Fibroblast of skin of scalp (primary cell): ENCODE measurements at places on chromosomes 2 and 18.

DNA sequence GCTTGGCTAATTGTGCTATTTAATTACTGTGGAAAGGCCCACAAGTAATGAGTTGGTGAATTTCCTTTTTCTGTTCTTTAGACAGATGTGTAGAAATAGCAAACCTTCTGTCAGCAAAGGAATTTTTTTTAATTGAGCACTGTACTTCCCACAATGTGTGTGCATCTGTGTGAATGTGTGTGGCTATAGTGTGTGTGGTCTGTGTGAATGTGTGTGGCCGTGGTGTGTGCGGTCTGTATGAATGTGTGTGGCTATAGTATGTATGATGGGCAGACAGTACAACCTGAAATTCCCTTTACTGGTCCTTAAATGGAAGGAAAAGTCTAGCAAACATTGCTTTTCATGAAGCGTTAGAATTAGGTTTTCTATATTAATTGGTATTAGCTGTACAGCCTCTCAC is 203.5 kb upstream of the TPO start:
- DNase-seq, result no peak

GRCh38 chr2:75100011-75100800 is 99.1 kb downstream of the TACR1 start:
- DNase-seq, result peak; percentile 80

GRCh38 chr2:28351621-28352020 is 41.0 kb upstream of the FOSL2 start:
- no peak for DNase-seq

GRCh38 chr2:102258386-102259074 is 52.8 kb upstream of the IL1RL1 start:
- DNase-seq, result peak; percentile 98

- DNase-seq, result no peak
Observed at GRCh38 chr18:54794823-54795222, 33.5 kb upstream of the RAB27B start.

DNA sequence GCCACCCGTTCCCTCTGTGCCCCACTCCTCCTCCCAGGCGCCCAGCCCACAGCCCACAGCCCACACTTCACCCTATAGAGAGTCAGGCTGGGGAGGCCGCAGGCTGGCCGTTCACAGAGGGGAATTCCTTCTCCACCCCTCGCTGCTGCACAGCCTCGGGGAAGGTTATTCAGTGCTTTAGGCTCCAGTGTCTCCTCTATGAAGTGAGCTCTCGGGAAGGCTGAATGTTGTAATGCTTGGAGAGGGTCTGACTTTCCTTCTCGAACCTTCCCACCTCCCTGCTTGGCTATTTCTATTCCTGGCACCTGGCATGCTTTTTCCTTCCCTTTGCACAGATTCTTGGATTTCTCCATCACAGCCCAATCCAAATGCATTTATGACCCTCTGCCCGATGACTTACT is 62.5 kb upstream of the SMAD7 start:
- no peak for DNase-seq

DNA sequence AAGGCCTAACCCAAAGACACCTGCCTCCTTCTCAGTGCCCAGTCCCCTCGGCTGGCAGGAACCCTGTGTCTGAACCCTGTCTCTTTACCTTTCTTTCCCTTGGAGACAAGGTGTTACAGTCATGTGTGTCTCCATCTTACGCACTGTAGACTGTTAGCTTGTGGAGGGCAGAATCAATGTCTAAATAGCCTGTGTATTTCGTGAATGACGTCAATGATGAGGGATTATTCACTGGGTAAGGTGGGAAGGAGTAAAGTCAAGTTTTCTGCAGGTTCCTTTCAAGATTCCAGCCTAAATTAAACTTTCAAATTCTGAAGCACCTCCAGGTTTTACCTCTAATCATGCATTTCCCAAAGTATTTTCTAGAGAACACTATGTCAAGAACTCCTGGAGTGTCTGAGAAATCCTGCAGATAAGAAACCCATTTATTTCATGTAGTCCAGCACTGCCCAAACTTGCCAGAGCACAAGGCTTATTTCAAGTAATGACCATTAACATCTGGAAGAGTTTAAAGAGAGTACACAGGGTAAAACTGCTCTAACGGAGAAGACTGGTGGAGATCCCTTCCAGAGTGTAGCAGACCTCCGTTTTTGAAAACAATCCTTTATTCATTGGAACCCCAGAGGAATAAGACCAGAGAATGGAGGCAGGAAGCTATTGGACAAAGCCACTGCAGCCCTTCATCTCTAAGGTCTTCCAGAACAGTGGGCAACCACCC is 72.8 kb downstream of the KCNF1 start:
- DNase-seq, result no peak

DNA sequence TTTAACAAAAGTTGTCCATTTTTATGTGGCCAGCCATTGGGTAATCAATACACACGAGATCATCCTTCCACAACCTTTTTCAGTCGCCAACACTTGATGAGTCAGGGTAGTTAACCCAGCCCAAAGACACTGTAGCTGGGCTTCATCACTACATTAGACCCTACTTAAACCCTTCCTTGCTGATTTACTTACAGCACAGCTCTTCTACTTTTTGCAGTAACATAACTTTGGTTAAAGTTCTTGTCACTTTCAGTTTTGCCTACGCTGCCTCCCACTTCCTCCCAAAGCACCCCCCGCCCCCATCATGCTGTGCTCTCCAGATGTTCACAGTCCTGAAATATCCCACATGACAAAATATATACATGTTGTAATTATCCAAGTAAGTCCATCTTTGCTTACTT is 103.6 kb downstream of the CDK15 start:
- DNase-seq, result peak; percentile 80

GRCh38 chr2:62471816-62472215 is 34.2 kb downstream of the TMEM17 start:
- no peak for DNase-seq

GRCh38 chr18:34901299-34901698 is 139.9 kb upstream of the MAPRE2 start:
- DNase-seq, result no peak

DNA sequence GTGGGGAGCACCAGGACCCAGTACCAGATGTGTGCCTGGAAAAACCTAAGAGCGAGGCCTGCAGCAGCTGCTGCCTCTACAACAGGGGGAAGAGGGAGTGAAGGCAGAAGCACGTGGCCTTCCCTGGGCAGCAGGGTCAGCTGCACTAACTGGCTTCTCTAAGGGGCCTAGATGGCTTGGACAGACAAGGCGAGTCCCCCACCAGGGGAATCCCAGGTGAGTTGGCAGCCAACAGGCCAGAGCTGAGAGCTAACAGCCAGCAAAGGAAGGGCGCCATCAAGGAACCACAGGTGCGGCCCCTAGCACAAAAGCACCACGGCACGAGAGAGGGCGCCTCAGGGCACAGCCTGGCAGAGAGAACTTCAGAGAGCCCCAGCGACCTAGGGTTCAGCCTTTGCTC is 19.8 kb upstream of the MAL start:
- no peak for DNase-seq

GRCh38 chr2:132747046-132747445 is 77.0 kb upstream of the LYPD1 start:
- no peak for DNase-seq

GRCh38 chr2:42342061-42342794 is 18.8 kb downstream of the COX7A2L start:
- peak; percentile 94 for DNase-seq

- no peak for DNase-seq
Observed at GRCh38 chr2:192090911-192091310, 103.8 kb downstream of the TMEFF2 start.

DNA sequence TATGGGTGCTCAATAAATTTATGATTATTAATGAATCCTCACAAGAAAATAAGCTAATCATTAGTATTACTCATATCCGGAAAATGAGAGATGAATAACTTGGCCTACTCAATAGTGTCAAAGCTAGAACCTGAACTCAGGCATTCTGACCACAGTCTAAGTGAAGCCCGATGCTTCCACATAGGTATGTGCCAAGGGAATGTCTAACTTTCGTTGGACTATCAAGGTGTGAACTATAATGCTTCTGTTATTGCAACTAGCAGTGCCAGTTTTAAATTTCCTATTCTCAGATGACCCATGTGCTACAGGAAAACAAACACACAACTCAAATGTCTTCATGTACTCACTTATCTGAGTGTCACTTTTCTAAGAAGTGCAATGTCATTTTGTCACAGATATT is 1.8 kb downstream of the BARD1 start:
- no peak for DNase-seq

DNA sequence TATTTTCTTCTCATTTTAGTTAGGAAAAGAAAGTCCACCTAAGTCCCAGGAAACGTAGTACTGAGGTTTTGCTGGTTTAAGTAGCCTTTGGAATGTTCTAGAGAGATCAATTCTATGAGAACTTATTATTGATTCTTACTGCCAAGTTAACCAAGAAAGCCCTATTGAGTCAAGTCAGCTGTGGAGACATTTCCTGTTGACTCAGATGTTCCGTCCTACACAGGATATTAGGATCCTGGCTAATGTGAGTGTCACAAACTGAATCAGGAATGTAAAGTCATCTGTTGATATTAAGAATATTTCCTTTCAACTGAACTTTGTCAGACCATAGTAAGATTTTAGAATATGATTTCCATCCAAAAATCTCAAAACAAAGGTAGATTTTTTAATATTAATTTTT is 654.3 kb downstream of the LRRTM4 start:
- DNase-seq, result peak; percentile 7

DNA sequence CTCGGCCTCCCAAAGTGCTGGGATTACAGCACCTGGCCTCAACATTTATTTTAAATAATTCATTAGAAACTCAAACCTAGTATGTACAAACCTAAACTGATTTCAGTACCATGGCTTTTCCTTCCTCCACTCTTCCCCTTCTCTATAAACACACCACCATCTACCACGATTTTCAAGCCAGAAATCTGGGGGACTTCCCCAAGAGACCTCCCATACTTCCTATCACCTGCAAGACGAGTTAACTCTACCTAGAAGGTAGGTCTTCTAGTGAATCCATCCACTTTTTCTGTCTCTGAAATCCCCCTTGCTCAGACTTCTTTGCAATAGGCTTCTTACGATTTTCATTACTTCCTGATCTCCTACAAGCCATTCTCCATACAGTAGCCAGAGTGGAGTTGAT is 7.7 kb upstream of the FAM117B start:
- no peak for DNase-seq

GRCh38 chr2:46534589-46534988 is 55.2 kb downstream of the TMEM247 start:
- DNase-seq, result no peak

GRCh38 chr2:137333386-137334165 is 568.2 kb downstream of the THSD7B start:
- peak; percentile 38 for DNase-seq

DNA sequence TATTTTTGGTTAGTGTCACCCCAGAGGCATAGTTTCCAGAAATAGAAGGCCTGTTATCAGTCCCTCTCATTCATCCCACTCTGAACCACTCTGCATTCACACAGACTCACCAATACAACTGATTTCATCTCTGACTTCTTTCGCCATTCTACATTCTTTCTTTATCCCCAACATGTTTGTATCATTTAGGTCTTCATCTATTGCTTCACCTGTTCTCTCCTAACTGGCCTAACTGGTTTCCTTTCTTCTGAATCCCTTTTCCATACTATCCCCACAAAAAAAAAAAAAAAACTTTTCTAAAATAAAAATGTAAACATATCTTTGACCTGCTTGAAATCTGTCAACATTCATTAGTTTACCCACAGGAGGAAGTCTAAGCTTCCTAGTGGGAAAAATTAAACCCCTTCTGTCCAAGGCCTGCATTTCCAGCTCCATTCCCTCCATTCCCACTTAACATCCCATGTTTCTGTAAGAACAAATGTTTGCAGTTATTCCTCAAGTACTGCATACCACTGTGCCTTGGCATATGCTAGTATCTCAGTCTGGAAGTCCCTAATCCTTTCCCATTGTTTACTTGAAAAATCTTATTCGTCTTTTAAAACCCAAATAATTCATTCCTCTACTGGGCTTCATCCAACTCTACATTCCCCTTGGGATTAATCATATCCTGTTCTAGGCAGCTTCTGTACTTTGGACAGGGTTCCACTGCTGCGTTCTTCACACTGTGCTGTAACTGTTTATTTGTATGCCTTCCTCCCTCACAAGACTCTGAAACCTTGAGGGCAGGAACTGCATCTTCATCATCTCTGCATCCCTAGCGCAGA is 68.5 kb downstream of the FIGN start:
- peak; percentile 85 for DNase-seq

GRCh38 chr18:35432565-35433001 is 55.4 kb upstream of the ZNF396 start:
- peak; percentile 93 for DNase-seq

GRCh38 chr2:27370816-27371620 is 602 bp downstream of the SNX17 start:
- DNase-seq, result peak; percentile 56

- DNase-seq, result peak; percentile 86
Observed at GRCh38 chr2:226211439-226211838, 588.2 kb downstream of the IRS1 start.

DNA sequence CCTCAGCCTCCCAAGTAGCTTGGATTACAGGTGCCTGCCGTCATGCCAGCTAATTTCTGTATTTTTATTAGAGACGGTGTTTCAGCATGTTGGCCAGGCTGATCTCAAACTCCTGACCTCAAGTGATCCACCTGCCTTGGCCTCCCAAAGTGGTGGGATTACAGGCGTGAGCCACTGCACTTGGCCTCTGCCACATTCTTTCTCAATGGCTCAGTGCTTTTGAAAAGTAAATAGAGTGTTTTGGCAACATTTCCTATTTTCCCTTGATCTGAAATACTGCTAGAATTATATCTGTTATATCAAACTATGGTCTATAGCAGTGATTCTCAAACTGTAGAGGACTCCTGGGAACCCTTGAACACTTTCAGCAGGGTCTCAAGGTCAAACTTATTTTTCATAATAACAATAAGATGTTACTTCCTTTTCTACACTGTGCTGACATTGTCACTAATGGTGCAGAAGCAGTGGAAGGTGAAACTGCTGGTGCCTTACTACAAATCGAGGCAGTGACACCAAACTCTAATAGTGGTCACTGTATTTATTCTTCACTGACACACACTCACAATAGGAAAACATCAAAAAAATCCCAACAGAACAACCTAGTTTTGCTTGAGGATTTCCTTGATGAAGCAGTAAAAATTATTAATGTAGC is 10.6 kb downstream of the DAW1 start:
- DNase-seq, result no peak

GRCh38 chr2:147420947-147421675 is 423.7 kb upstream of the ACVR2A start:
- no peak for DNase-seq

GRCh38 chr18:27301615-27302378 is 116.7 kb upstream of the CHST9 start:
- DNase-seq, result no peak

GRCh38 chr2:67340133-67341011 is 56.8 kb upstream of the ETAA1 start:
- DNase-seq, result no peak

GRCh38 chr18:21803495-21803894 is 62.9 kb downstream of the MIB1 start:
- no peak for DNase-seq
